Transverse colon (tissue), 4 donors: ENCODE measurements at places on chromosomes 12 and 14.

DNA sequence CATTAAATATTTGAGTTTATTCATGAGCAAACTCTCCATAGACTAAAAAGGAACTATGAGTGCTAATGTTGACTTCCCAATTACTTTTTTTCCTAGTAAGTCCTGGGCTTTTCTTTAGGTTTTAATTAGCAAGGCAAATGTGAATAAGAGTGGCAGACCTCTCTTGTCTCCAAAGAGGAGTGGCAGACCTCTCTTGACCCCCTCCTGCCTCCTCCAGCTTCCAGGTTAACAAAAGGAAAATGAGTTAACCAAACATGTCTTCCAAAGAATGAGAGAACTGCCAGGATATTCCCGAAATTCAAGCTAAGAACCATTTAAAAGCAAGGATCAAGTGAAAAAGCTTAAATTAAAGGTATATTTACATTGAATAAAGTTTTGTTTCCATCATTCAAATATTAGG lies 253.2 kb downstream of the MDGA2 start:
- no peak for DNase-seq

GRCh38 chr12:110134691-110135411 lies 10.7 kb downstream of the IFT81 start:
- DNase-seq = no peak

- no peak for DNase-seq
Observed at GRCh38 chr12:99453836-99454538, 193.6 kb upstream of the GARIN6 start.

DNA sequence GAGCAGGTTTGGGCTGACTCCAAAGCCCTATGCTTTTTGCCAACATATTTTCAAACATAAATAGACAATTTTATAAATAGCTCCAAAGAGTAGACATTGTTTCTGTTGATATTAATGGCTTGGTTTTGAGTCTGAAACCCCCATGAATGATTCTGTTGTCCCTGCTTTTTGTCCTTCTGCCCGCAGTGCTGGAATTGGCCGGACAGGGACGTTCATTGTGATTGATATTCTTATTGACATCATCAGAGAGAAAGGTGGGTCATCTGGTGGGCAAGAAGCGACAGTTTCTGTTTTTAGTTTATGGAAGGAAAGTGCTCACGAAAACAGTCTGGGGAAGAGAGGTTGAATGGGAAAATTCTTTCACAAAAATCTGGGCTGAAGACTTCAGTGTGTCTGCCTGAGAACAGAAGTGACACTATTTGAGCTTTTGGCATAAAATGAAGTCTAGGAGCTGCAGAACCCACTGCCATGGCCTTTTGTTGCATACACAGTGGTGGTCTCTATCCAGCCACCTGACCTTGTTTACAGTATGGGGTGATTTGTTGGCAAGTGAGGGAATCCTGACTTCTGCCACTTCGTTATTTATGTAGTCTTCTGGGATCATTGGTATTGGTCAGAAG lies 69.6 kb downstream of the PTPN11 start:
- DNase-seq = no peak

GRCh38 chr12:65560286-65560685 lies 264.0 kb upstream of the HMGA2 start:
- DNase-seq = no peak

GRCh38 chr14:89690139-89690538 lies 264.4 kb downstream of the EFCAB11 start:
- no peak for DNase-seq

DNA sequence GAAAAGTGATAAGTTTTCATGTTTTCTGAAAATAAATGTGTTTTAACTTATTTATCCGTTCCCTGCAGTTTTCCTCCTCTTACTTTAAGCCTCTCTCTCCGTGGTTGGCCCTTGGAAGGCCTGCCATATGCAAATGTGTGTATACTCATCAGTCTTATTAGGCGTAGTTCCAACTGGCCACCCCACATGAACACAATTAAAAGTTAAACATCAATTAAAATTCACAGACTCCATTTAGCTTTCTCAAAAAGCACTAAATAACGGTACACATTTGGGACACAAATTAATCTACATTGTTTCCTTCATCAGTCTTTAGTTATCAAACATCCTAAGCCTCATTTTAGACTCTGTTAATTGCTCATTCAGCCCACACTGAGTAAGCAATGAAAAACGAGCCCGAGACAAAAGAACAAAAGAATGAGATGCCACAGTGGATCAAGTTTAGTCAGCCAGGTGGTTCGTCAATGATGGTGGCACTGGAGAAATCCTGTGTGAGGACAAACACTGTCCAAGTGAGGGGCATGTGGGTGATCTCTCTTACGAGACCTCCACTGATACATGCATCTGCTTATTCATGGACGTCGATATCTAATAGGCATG lies 76.0 kb upstream of the TMCC3 start:
- DNase-seq = no peak

DNA sequence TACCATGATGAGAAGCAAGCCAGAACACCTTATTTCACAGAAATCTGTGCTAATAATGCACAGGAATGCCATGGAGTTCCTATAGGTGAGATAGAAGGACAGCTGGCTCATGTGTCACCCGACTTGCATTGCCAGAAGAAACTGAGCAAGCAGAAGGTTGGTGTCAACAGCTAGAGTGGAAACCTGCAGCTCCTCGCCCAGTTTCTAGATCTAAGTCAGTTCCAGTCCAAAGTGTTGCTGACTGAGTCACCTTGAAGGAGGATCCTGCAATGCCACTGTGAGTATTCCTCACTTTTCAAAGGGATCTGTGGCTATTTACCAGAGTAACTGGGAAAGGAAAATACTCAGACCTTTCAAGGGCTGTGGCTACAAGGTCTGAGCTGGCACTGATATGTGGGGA lies 17.1 kb downstream of the CDKL1 start:
- no peak for DNase-seq

GRCh38 chr12:109720857-109721189 lies 7.2 kb downstream of the FAM222A start:
- DNase-seq = no peak

DNA sequence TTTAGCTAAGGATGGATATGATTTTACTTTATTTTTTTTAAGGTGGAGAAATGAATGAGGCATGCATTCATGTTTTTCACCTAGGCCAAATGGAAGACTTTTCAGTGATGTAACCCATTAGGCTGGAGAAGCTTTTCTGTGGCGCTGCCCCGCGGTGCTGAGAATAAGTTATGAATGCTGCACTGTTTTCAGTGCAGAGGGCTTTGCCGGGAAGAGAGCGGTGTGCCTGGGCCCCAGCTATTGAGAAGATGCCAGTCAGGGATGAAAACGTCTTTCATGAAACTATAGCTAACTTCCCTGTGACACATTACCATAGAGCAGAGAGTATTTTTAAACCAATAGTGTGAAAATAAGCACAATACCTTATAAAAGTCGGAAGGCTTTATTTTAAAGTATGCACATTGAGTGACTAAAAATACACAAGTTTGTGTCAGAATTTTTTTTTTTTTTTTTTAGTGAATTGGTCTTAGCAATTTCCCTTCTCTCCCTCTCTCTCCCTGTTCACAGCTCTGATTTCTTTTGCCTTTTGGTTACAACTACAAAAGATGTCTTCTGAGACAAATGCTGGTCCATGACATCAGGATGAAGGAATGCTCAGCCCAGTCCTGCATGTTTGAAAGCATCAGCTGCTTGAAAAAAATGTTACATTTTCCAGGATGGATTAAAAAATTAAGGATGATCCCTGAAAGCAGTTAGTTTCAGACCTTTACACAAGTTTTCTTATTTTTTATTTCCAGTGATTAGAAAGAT lies 48.3 kb downstream of the NPAS3 start:
- DNase-seq = no peak
